Stimulated activated CD4-positive, alpha-beta T cell treated with anti-CD3 and anti-CD28 coated beads, Interleukin-15, amount 100 ng/mL, for 48 hours (primary cell): ENCODE measurements at places on chromosomes 6 and 20.

DNA sequence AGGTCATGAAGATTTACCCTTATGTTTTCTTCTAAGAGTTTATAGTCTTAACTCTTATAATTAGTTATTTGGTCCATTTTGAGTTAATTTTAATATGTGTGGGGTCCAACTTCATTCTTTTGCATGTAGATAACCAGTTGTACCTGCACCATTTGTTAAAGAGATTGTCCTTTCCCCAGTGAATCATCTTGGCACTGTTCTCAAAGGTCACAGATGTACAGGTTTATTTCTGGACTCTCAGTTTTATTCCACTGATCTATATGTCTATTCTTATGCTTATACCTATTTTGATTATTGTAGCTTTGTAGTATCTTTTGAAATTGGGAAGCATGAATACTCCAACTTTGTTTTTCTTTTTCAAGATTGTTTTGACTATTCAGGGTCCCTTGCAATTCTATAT is 44.1 kb downstream of the ZHX3 start:
- DNase-seq: no peak

DNA sequence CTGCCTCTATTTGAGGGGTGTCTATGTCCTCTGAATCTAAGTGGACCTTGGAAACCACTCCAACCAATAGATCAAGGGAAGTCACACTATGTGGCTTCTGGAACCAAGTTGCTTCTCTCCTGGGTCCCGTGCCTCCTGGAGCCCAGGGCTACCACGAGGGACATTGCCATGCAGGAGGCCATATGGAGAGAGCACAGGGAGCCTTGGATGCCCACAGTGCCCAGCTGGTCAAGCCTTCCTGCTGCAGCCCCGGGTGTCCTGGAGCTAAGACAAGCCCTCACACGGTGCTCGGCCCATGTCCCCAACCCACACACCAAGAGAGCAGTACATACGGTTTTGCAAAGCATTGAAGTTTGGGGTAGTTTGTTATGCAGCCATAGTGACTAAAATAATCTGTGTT is 231.6 kb downstream of the SYNDIG1 start:
- DNase-seq: no peak

- no peak for DNase-seq
Measured at GRCh38 chr20:59817406-59817805, 116.0 kb downstream of the SYCP2 start.

DNA sequence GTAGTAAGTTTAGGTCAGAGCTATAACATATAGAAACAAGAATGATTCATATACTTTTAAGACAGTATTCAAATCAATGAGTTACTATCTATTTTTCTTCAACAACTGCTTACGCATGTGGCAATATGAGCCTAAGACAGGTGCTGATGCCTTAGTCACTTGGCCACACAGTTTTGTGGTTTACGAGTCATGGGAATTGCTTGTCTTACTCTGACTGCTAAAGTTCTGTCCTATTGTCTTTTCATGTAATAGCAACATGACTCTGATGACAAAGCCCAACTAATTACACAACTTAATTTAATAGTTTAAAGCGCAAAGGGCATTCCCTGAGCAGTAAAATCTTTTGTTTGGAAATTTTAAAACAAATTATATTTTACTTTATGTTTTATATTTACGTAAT is 159.3 kb upstream of the CENPW start:
- DNase-seq: peak; percentile 23

- no peak for DNase-seq
Measured at GRCh38 chr20:49571553-49571835, 3.6 kb upstream of the PTGIS start.

DNA sequence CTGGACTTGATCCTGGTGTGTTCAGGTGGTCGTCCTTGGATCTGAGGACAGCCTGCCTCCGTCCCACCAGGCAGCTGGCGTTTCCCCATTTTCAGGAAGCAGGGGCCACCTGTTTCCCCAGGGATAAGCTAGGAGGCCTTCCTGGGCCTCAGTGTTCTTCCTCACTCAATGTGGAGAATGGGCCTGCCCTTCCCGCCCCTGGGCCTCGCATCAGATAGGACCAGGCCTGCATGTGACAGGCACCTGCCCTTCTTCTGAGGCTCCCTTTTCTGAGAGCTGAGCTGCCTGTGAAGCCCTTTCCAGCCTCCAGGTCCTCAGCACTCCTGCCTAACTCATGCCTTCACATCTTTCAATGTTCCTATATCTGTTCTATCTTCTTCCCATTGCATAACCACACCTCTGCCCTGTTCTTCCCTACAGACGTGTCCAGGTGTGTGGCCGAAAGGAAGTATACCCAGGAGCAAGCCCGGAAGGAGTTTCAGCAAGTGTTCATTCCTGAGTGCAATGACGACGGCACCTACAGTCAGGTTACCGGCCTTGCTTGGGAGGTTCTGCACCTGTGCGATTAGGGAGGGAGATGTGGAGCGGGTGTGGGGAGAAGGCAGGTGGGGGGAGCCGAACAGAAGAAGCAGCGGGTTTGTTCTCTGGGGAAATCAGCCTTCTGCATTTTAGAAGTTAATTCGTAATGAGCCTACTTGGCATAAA is 85.1 kb downstream of the SMOC2 start:
- DNase-seq: no peak

DNA sequence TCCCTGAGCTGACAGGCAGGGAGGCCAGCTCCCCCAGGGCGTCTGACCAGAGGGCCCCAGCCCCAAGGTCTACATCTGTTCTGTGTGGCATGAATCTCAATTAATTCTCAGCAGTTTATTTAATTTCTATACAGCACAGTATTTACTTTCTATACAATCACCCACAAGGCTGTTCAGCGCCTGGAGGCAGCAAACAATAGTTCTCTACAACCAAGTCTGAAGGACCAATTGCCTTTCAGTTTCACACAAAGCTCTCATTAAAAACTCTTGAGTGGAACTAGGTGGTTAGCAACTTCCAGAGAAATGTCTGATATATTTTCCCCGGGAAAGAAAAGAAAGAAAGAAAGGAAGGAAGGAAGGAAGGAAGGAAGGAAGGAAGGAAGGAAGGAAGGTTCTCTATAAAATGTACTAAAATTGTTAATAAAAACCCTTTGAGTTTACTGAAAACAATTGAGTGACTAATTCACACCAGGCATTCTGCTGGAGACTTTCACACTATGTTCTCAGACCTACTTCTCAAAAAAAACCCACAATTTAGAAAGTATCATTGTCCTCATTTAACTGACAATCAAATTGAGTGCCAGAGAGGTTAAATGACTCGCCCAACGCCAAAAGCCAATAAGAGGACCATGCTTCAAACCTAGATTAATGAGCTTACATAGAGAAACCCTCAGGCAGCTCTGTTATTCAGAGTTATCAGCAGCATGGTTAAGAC is 62.5 kb downstream of the METTL24 start:
- no peak for DNase-seq

DNA sequence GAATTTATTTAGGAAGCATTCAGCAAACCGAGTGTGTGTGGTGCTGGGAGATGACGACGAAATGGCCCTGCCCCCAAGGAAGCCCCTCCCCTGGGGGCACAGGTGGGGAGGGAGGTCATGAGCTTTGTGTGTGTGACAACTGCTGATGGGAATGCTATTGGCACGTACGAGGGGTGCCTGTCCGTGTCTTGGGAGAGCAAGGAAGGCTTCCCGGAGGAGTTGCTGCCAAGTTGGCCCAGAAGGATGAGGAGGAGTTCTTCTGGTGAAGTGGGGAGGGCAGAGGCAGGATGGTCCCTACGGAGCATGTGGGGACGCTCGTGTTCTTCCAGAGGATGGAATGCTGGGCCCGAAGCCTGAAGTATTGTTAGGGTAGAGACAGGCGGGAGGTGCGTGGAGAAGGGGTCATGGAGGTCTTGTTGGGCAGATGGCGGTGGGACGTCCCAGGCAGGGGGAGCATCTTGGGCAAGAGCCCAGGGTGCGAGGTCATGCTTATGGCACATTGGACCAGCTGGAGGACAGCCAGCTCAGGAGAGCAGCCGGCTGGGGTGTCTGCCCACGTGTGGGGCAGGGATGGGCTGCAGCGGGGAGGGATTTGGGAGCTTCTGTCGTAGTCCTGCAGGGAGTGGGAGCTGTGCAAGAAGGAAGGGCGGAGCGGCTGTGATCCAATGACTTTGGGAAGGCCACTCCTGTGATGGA is 46.1 kb downstream of the SYNJ2 start:
- DNase-seq: no peak

DNA sequence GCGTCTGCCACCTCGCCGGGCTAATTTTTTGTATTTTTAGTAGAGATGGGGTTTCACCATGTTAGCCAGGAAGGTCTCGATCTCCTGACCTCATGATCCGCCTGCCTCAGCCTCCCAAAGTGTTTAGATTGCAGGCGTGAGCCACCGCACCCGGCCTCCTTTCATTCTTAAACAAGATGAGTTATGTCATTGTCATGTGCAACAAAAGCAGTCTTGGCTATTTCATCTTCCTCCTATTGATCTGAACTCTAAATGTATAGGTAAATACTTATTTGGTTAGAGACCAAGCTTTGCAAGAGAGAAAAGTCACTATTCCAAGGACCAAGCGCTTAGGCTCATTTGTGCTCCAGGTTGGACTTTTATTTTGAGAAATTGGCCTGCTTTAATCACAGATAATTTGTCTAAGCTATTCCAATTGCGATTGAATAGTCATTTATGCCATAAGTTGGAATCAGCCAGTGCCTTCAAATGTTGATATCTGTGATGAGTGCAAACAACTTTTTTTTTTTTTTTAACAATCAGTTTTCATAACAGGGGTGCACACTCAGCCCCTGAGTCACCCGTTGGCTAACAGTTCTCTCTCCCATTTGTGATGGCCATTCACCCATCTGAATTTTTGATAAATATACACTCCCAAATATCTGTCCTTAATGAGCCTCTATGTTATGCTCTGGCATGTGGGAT is 167.3 kb downstream of the BCAS1 start:
- no peak for DNase-seq

DNA sequence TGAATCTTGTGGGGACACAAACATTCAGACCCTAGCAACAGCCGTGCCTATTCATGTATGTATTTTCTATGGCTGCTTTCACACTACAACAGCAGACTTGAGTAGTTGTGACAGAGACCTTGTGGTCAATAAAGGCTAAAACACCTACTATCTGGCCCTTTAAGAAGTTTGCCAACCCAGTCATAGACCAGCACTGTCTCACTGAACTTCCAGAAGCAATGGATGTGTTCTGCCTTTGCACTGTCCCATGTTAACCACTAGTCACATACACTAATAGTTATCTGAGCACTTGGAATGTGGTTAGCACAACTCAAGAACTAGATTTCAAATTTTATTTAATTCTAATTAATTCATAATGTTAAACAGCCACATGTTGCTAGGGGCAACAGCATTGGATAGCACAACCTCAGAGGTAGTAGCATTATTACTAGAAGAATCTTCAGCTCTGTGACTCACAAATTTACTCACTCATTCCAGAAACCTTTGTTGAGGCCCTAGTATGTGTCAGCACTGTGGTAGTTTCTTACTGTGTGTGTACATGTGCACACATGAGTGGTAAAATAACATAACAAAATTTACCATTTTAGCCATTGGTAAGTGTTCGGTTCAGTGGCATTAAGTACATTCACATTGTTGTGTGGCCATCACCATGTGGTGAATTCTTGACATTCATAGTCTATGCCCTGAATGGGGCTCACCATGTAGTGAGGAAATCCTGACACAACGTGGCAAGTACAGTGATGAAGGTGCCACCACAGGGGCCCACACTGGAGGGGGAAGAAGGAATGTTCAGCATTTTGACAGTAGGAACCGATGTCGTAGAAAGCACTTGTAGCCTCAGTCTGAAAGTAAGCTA is 107.3 kb downstream of the CEP57L1 start:
- DNase-seq: no peak

GRCh38 chr20:45157962-45158361 is 16.7 kb upstream of the PI3 start:
- no peak for DNase-seq

- no peak for DNase-seq
Measured at GRCh38 chr6:83470001-83470400, 39.1 kb upstream of the ME1 start.

DNA sequence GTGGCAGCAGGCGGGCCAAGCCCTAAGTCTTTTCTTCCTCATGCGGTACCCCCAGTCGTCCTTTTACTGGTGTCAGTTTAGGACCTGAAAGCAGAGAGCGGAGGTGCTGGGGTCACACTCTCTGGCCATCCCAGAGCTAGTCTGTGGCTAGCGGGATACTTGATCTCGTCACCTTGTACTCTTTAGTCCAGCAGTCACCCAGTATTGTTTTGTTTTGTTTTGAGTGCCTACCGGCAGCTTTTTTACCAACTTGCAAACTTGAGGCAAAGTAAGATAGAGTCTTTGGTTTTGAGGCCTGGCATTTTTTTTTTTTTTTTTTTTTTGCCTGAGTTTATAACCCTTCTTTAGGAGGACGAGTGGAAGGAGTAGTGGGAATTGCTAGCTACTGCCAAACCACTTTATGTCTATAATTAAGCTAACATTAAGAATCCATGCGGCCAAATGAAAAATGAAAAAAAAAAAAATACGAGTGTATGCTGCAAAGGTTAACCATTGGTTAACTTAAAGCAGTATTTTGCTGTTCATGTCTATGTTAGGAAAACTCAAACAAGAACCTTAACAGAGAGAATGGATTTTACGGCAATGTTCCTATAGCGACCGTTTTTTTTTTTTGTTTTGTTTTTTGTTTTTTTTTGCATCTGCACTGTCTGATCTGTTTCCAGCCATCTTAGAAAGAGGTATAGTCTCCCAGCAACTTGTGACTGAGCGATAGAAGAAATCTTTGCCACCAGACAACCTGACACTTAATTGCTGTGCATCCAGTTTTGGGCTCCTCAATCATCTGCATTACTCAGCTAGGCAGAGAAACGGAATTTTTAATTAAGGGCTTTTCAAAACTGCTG is 56.9 kb downstream of the FAM217A start:
- DNase-seq: no peak

GRCh38 chr20:63217706-63218105 is 1.8 kb upstream of the YTHDF1 start:
- DNase-seq: no peak

- no peak for DNase-seq
Measured at GRCh38 chr20:2149507-2149906, 47.9 kb downstream of the STK35 start.

- DNase-seq: no peak
Measured at GRCh38 chr6:137259349-137259748, 40.2 kb upstream of the IFNGR1 start.

- DNase-seq: no peak
Measured at GRCh38 chr20:57800791-57801430, 91.1 kb upstream of the PMEPA1 start.

DNA sequence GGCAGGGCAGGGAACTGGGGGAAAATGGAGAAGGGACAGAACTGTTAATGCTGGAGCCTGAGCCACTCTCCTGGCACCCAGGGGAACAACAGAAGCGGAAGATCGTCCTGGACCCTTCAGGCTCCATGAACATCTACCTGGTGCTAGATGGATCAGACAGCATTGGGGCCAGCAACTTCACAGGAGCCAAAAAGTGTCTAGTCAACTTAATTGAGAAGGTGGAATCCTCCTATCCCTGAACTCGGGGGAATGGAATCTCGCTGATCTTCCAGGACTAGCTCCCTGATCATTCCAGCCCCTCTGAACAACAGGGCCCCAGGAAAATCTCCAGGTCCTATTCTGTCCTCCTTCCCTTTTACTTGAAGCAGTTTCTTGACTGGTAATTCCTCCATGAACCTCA is 2.0 kb downstream of the CFB start:
- DNase-seq: no peak
